Liver (tissue), 10 donors: ENCODE measurements at places on chromosomes 6 and 20. TPM values are rescaled to one million over a fixed set of nuclear protein-coding genes. Genes with fewer than 3 reads are reported as not detected.

GRCh38 chr6:169832247-169832948 lies 81.0 kb downstream of the ERMARD start:
- no peak for DNase-seq

GRCh38 chr6:47203266-47203937 lies 106.3 kb downstream of the TNFRSF21 start:
- no peak for DNase-seq

- DNase-seq: no peak
These were observed 28.3 kb downstream of the ZNF292 start for GRCh38 chr6:87183687-87184086.

GRCh38 chr20:37346236-37346534 lies 245 bp downstream of the SRC start:
- DNase-seq: no peak

GRCh38 chr6:137341681-137342195 lies 122.6 kb upstream of the IFNGR1 start:
- no peak for DNase-seq

DNA sequence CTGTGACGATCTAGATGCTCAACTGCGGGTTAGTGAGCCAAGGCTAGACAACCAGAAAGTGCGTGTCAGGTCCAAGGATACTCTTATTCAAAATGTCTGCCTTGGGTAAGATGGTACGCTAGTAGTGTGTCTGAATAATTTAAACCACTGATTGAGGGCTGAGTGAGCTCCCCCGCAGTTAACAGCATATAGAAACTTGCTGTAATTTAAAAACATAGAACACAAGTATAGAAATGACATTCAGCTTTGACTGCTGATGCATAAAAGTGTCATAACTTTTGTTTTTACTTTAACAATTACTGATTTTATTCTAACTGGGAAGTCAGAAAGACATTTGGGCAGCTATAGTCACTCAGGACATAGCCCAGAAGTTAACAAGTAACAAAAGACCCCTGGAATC lies 45.6 kb upstream of the SLC22A1 start:
- DNase-seq: no peak

DNA sequence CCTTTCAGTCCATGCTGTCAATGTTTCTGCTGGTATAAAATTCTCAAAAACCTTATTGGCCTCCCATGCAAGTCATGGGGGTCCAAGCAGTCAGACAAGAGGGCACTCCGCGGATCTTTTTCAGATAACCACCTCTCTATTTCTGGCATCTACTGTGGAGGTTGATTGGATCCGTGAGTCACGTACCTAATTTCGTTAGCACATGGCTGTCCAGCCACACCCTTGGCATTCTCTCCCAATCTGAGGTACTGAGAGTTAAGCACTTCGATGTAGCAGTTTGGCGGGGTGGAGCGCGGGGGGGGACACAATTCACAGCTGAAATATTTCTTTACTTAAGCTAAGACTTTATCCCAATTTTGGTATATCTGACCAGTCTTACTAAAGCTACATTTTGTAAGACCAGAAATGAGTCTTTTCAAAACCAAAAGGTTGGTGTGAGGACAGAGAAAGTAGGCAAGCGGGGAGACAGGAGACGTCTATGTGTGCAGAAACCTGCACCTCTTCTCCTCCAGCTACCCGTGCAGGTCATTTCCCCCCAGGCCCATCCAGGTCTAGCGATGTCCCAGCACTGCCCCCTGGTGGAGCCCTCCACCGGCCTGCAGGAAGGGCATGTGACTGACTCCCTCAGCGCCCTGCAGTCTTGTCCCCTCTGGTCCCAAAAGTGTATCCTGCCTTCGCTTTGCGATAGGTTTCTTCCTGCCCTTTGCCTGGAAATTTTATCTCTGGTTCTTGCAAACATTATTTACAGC lies 113.1 kb downstream of the ADAT2 start:
- DNase-seq: peak; percentile 48

DNA sequence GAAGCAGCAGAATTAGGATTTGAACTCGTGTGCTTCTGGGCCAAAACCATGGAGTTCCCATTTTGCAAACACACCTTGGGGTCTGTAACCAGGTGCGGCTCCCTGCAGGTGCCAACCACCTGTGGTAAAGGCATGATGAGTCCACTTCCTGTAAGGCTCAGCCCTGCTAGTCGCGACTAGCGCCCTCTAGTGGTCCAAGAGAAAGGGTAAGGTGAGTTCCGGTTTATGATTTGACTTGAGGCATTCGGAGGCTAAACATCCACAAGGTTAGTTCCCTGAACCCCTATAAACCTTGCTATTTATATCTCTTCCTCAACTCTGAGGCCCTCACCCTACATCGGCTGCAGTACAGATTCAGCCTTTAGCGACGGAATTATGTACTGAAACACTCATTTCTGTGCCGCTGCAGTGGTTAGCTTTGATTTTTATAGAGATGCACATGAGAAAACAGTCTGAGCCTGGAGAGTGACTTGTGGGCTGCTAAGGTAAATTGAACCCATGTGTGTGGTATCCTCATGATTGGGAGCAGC lies 173.4 kb downstream of the PLCB1 start:
- DNase-seq: peak; percentile 56

- DNase-seq: peak; percentile 57
These were observed 2.6 kb downstream of the TAGAP start for GRCh38 chr6:159042003-159042825.

GRCh38 chr6:17242087-17242486 lies 39.1 kb upstream of the RBM24 start:
- no peak for DNase-seq

DNA sequence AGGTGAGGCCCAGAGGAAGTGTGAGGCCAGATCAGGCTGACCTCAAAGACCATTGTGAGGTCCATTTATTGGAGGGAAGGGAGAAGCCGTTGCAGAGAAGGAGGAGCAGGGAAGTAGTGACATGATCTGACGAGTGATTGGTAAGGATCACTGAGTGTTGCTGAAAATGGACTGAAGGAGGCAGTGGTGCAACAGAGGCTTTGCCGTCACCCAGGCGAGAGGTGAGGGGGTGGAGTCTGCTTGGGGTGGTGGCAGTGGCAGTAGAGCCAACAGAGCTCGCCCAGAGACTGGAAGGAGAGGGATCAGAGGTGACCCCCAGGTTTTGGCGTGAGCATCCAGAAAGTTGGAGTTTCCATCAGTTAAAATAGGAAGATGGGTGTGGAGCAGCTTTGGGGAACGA lies 67.9 kb upstream of the CLDN20 start:
- DNase-seq: no peak

DNA sequence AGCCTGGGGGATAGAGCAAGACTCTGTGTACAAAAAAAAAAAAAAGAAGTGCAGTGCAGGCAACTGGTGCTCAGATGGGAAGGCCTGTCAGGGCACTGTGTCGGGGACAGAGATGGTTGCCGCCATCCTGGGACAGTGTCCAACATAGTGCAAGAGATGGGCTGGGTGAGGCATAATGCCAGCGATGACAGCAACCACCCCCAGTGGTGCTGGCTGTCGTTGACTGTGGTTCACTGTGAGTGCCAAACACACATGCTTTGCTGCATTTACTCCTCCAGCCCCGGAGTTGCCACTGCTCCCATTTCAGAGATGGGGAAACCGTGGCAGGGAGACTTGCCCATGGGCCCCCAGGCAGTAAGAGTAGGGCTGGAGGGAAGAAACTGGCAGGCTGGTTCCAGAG lies 5.2 kb upstream of the C20orf203 start:
- no peak for DNase-seq

DNA sequence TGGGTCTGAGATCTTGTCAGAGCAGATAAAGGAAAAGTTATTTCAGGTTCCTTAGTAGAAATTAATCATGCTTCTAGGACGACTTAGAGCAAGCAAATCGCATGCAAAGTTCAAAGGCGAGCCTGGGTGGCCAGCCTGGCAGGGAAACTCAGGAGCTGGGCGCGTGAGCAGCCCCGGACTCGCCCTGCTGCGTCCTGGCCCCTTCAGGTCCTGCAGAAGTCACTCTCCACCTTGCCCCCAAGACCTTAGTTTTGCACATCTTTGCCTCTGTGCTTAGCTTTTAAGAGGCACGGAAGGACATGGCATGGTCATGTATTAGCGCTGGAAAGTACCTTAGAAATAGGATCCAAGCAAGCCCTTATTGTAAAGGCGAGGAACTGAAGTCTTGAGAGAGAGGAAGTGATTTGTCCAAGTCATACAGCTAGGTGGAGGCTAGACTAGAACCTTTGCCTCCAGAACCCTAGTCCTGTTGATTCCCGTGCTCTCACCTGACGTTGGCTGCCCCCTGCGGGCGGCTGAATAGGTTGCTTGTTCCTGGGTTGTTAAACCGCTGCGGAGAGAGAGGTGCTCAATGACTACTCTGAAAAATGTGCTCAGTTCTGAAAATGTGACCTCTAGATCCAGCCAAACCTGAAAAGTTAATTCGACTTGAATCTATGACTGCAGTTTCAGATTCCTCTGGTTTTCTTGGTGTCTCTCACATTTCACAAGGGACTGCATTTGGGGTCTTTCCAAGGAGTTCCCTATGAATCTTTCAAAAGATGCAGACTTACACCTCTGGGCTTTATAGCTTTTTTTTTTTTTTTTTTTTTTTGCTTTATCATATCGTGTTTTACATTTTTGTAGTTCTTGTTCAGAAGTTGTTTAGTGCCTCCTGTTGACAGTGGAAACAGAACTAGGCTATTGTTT lies 2.7 kb downstream of the MYB start:
- peak; percentile 73 for DNase-seq

- no peak for DNase-seq
These were observed 2.1 kb upstream of the CASS4 start for GRCh38 chr20:56409956-56410355.

- no peak for DNase-seq
These were observed 3.0 kb upstream of the ZBTB24 start for GRCh38 chr6:109486068-109486467.

GRCh38 chr20:11943778-11944177 lies 26.1 kb downstream of the BTBD3 start:
- no peak for DNase-seq

DNA sequence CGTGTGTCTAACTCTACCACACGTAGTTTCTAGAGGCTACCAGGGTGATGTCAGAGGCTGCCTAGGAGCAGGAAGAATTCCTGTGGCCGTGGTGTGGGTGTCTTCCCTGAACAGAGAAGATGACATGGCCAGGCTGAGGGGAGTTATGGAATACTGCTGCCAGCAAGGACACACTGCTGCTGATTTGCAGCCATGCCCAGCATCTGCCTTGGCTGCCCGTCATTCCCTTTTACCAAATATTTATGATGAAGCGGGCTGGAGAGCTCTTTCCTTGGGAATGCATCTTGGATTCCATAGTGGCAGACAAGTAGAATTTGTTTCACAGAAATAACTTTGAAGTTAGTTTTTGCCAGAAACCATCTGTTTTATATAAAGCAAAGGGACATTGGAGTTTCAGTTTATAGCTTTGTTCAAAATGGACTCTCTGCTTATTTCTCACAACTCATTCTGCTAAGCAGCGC lies 80.8 kb upstream of the VSTM2L start:
- DNase-seq: no peak

- no peak for DNase-seq
These were observed 14.2 kb downstream of the RRP36 start for GRCh38 chr6:43035495-43036194.

DNA sequence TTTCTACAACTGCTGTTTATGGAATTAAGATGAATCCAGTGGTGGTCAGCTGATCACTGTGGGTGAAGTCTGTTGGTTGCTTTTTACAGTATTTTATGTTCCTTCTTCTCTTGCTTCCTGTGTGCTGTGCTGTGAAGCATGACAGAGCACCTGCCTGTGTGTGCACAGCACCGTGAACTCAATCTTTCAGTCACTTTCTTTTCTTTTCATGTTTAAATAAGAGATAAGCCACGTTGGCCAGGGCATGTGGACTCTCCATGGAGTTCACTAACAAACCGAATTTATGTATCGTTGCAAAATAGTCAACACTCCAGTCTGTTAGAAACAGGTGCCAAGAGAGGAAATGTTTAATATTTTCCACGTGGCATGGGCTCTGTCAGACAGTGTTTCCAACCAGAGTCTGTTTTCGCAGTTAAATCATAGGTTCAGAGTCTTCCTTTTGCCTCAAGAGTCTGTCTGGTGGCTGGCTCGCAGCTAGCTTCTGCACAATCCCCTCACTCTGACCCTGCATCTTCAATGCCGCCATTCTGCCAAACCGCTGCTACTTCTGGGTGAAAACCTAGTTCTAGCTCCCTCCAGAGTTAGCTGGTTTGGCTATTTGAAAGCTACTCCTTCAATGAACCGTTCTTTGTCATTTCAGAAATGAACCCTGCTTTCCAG lies 73.2 kb downstream of the QRSL1 start:
- DNase-seq: no peak

The WFDC5 gene
- polyA plus RNA-seq: not detected

The TLDC2 gene
- polyA plus RNA-seq: 0.08 TPM

The PRDM1 gene
- 2.8 TPM for polyA plus RNA-seq

The MAN1A1 gene
- polyA plus RNA-seq: 68.2 TPM

The HLA-DQA1 gene
- 10.2 TPM for polyA plus RNA-seq

The GJA10 gene
- polyA plus RNA-seq: not detected

The SPATS1 gene
- polyA plus RNA-seq: not detected

The NUP43 gene
- polyA plus RNA-seq: 3.2 TPM

The PLCB4 gene
- 0.14 TPM for polyA plus RNA-seq
